ENCODE measurements at places on chromosomes 2 and 18.

DNA sequence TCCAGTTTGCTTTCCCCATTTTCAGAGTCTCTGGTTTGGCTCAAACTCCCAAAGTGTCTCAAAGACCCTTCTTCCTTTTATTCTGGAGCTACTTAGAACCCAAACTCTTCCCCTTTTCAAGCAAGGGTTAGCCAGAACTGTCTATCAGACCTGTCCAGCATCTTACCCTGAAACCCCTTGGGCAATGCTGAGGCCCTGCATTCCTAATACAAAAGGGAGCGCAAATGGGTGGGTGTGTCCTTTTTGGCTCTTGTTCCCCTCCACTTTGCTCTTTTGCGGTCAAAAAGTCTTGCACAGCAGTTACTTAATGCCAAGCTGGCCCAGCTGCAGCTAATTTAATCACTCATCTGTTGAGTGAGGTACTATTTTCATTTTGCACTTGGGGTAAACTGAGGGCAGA, 231.2 kb upstream of the FOSL2 start:
- no peak for DNase-seq

- no peak for DNase-seq
Observed at GRCh38 chr2:156190517-156190916, 142.0 kb downstream of the NR4A2 start.

DNA sequence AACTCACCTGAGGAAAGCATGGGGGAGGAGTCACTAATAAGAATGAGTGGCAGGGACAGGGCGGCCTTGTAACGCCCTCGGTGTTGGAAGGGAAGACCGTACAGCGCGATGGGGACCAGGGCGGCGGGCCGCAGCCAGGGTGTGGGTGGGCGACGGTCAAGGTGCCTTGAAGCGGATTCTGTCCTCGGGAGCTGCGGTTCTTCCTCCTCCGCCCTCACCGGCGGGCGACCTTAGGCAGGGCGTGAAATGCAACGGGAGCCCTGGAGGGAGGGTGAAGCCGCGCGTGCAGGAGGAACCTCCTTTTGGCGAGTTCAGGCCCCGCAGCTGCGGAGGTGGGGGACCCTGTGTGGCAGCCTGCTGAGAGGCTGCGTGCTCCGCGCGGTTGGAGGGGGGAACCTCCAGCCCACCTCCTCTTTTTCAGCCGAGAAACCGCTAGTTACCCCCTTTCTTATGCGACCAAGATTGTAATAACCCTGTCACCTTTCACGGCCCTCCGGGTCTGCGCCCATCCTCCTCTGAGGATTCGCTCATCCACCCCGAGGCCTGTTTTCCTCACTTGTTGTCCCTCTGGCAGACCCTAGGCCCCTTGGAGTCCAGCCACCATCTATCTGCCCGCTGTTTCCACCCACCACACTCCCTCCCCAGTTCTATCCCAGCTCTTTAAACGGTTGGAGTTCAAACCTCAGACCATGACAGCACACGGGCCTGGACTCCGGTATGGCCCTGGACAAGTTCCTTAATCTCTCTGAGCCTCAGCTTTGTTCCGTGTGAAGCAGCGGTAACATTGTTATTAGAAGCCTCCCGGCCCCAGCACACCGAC, 823 bp upstream of the RNU2-63P start:
- DNase-seq: no peak

GRCh38 chr2:269356-270030, 4.7 kb downstream of the ACP1 start:
- no peak for DNase-seq

- DNase-seq: no peak
Observed at GRCh38 chr18:8409151-8409550, 200.1 kb upstream of the RAB12 start.

DNA sequence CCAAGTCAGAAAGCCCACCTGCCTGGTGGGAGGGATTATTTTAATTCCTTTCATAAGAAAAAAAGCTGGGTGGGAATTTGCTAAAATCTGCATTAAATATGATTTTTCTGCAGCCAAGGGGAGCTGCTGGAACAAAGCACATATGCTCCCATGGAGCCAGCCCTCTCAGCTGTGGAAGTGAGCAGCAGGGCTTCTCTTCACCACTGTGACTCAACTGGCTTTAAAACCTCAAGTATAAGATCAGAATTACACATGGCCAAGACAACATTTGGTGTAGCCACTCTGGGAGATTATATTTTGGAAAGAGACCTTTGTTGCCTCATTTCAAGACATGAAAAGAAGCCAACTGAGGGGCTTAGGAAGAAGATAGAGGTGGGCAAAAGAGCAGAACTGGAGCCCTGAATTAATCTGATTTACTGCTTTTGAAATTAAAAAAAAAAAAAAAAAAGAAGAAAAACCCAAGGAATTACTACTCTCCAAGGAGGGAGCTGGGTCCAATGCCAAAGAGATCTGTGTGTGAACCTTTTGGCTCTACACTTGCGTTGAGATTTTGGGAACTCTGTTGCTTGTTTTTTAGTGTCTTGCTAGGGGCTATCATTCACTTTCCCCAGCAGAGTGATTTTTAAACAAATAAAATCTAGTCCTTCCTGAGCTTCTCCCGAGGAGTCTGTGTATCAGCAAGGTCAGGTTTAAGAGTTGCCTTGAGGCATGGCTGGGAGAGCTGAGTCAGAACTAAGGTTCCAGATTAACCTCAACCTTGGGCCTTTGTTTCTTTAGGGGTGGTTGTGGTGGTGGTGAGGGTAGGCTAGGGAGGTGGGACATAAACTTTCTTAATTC, 6.0 kb downstream of the LHCGR start:
- DNase-seq: no peak

Measured in effector memory CD4-positive, alpha-beta T cell (primary cell).